Osteocyte (in vitro differentiated cells): ENCODE measurements at places on chromosomes 3 and 15. TPM values are rescaled to one million over a fixed set of nuclear protein-coding genes. Genes with fewer than 3 reads are reported as not detected.
A peak's percentile ranks its signal among the peaks of the same experiment; 100 is the strongest.

DNA sequence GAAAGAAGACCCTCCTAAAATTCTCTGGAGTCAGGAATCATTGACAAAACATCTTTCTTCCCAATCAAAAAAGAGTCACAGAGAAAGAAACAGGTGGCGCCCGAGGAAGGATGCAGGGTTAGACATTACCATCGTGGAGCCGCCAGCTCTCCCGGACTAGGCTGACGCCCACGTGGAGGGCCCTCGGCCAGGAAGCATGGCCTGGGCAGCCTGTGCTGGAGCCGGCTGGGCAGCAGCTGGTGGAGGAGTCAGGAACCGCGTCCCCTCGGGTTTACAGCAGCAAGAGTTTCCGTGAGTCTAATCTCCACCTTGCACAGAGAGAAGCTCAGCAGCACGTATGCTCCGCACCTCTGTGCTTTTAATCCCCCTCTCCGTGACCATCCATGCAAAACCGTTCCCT is 533.7 kb upstream of the ATP11B start:
- DNase-seq, result no peak
- H3K4me3 ChIP-seq, result no peak overlapping the region
- no peaks in the 10 kb centered on the region for H3K4me1 ChIP-seq
- H3K27me3 ChIP-seq, result peaks cover 33% of the 10 kb centered on the region

Gene SLC12A1
- total RNA-seq, result not detected in 2 replicates

- no peak overlapping the region for H3K4me3 ChIP-seq
- H3K4me1 ChIP-seq, result no peaks in the 10 kb centered on the region
- H3K27ac ChIP-seq, result no peak overlapping the region
- no peaks in the 10 kb centered on the region for H3K27me3 ChIP-seq
- DNase-seq, result no peak
Measured at GRCh38 chr3:13825311-13825579, 54.6 kb downstream of the WNT7A start.

DNA sequence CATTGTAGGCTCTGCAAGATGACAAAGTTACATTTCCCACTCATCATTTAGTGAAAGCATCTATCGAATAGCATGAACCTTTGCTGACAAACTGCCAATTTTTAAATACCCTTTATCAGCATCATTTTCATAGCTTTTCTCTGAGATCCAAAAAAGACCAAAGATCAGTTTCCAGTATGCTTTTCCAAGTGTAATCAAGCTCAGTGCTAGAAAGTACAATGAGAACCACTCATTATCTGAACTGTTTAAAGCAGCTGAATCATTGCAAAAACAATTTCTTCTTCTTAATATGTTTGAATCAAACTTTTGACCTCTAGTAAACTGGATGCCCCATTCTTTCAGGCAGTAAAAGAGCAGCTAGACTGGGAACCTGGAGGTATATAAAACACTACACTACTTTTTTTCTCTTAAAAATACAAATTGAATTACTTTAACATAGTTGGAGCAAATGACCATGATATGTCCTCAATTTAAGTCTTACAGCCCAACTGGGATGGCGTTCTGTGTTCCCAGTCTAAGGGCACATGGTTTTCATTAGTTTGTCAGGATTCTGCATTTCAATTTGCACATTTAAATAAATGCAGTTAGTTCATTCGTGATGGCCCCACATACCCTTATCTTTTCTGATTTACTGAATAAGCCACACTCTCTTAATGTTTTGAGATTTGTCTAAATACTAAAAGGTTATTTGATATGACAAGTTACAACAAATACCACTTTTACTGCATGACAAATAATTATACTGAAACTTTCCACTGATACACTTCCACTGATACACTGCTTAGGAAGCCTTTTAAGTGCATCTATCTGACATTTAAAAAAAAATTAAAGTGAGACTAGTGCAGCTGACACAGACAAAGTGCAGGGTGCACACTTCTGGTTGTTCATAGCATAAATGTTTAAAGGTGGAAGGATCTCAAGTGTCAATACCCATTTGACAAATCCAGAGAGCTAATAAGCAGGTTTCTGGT is 146.0 kb upstream of the FRMD4B start:
- no peaks in the 10 kb centered on the region for H3K4me1 ChIP-seq
- peaks cover 26% of the 10 kb centered on the region for H3K27me3 ChIP-seq
- no peak overlapping the region for H3K27ac ChIP-seq
- DNase-seq, result no peak
- no peaks in the 10 kb centered on the region for H3K36me3 ChIP-seq

- no peak overlapping the region for H3K27ac ChIP-seq
- no peaks in the 10 kb centered on the region for H3K27me3 ChIP-seq
- DNase-seq, result peak; percentile 64
- peaks cover 20% of the 10 kb centered on the region for H3K4me1 ChIP-seq
- H3K36me3 ChIP-seq, result no peaks in the 10 kb centered on the region
Measured at GRCh38 chr3:133928136-133928893, 32.6 kb upstream of the RAB6B start.

Gene MEX3B
- 22.7 and 24.5 TPM in 2 replicates for total RNA-seq

Gene GOLGA8N
- 7.9 and 9.2 TPM in 2 replicates for total RNA-seq

GRCh38 chr3:187288131-187288854 is 3.2 kb downstream of the MASP1 start:
- peaks cover 29% of the 10 kb centered on the region for H3K4me1 ChIP-seq
- no peak overlapping the region for H3K4me3 ChIP-seq
- DNase-seq, result no peak
- peaks cover 3% of the 10 kb centered on the region for H3K27me3 ChIP-seq
- H3K36me3 ChIP-seq, result no peaks in the 10 kb centered on the region
- H3K27ac ChIP-seq, result no peak overlapping the region

DNA sequence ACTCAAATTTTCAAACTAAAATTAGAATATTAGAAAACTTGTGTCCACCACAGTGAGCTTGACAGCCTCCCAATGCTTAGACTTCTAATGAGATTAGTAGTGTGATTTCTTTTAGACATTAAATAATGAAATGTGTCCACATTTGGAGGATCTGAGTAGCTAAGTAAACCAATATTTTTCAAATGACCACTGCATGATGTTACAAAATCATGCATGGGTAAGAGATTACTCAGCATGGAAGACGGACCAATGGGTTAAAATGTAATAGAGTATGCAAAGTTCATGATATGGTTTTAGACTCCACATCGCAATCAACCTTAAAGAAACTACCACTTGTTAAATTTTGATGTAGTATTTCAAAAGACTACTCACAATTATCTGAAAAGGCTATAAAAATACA is 130.6 kb downstream of the IMPG2 start:
- no peak for DNase-seq
- H3K4me1 ChIP-seq, result peaks cover 27% of the 10 kb centered on the region
- H3K36me3 ChIP-seq, result no peaks in the 10 kb centered on the region

DNA sequence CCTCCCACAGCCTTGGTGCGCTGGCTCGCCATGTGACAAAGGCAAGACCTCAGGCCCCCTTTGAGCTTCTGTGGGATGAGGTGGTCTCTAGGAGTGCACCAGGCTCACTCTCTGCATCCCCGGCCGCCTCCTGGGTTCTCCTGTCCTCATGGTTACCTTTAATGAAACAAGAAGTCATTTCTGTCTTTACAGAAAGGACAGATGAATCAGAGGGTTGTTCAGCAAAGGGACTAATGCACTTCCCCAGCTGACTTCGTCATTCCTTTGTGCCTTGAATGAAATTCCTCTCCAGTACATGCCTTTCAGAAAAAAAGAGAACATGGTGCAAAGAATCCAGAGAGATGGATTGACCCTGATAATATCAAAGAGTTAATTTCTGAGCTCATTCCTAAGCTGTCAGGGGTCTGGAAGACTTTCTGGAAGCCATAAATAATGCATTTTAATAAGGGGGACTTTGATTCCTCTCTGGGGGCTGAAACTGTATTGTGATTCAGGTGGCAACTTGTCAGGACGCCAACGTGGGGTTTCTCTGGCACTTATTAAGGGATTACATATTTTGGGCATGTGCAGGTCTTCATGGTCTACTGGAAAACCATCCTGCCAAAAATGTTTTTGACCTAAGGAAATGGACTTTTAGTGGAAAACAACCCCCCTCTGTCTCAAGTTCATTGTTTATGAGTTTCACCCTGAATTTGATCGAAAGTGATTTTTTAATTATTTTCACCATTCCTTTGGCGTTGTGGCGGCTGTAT is 122.7 kb downstream of the FBLN2 start:
- H3K36me3 ChIP-seq, result no peaks in the 10 kb centered on the region
- no peak for DNase-seq
- H3K4me3 ChIP-seq, result no peak overlapping the region
- H3K27me3 ChIP-seq, result peaks cover 34% of the 10 kb centered on the region
- H3K27ac ChIP-seq, result no peak overlapping the region

- peaks cover 59% of the 10 kb centered on the region for H3K4me1 ChIP-seq
- peak overlapping the region; percentile 32 for H3K4me3 ChIP-seq
- peaks cover 10% of the 10 kb centered on the region for H3K36me3 ChIP-seq
- no peaks in the 10 kb centered on the region for H3K27me3 ChIP-seq
Measured at GRCh38 chr3:195195321-195196209, 75.4 kb downstream of the XXYLT1 start.

GRCh38 chr3:26365706-26366105 is 256.9 kb upstream of the LRRC3B start:
- H3K4me3 ChIP-seq, result no peak overlapping the region
- no peak overlapping the region for H3K27ac ChIP-seq
- no peak for DNase-seq
- no peaks in the 10 kb centered on the region for H3K27me3 ChIP-seq
- H3K36me3 ChIP-seq, result no peaks in the 10 kb centered on the region
